ENCODE measurements at places on chromosomes 3 and 15.
A peak's percentile ranks its signal among the peaks of the same experiment; 100 is the strongest.

DNA sequence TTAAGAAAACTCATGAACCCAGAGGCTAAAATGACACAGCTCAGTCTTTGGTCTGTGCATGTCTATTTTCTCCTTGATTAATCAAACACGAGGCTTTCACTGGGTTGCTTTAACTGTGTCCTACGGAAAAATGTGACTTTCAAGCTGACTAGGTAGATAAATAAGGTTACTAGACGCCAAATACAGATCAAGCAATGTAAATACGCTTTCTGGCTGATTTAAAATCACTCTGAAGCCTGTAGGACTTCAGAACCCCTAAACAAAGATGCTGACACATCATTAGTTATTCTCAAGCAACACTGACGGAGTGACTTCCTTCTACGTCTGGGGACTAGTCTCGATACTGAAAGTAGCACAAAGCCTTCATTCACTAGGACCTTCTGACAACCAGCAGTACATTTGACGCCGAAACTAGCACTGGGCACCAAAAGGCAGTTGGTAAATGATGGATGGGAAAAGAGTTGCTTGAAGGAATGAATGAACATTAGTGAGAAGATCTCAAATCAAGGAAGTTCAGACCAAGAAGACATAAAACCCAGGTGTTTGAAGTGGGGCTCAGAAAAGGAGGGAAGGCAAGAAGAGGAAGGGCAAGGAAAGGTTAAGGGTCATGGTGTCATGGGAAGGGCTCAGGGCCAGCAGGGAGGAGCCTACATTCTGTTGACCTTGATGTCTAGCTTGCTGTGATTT is 67.1 kb upstream of the CDV3 start:
- peak; percentile 28 for DNase-seq

GRCh38 chr3:178562947-178563232 is 26.7 kb downstream of the KCNMB2 start:
- no peak for DNase-seq

DNA sequence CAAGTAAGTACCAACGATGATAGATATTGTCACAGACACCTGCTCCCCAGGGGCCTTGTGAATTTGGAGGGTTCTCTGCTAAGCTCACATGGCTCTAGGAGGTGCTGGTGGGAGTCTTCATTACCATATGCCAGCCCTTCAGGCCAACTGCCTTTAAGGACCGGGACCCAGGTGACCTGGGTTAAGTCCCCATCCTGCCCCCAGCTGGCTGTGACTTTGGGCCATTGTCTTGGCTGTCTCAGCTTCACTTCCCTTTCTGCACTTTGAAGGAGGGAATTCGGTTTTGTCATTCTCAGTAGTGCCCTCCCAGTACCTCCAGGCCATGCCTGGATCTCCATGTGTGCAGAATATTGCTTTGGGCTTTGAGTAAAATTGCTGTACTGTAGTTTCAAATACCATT is 72.8 kb upstream of the ACAD9 start:
- no peak for DNase-seq

DNA sequence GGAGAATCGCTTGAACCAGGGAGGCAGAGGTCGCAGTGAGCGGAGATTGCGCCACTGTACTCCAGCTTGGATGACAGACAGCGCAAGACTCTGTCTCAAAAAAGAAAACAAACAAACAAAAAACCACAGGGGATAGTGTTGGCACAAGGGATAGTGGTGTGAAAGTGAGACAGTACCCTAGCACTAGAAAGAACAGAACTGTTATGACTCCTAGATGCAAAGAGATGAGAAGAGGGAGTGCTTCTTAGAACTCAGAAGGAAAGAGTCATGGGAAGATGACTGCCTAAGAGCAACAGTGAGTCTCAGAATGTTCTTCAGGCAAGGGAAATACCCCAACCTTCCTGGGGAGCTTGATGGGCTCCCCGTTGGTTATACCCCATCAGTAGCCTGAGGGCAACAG is 17.8 kb upstream of the ZNF770 start:
- DNase-seq, result no peak

DNA sequence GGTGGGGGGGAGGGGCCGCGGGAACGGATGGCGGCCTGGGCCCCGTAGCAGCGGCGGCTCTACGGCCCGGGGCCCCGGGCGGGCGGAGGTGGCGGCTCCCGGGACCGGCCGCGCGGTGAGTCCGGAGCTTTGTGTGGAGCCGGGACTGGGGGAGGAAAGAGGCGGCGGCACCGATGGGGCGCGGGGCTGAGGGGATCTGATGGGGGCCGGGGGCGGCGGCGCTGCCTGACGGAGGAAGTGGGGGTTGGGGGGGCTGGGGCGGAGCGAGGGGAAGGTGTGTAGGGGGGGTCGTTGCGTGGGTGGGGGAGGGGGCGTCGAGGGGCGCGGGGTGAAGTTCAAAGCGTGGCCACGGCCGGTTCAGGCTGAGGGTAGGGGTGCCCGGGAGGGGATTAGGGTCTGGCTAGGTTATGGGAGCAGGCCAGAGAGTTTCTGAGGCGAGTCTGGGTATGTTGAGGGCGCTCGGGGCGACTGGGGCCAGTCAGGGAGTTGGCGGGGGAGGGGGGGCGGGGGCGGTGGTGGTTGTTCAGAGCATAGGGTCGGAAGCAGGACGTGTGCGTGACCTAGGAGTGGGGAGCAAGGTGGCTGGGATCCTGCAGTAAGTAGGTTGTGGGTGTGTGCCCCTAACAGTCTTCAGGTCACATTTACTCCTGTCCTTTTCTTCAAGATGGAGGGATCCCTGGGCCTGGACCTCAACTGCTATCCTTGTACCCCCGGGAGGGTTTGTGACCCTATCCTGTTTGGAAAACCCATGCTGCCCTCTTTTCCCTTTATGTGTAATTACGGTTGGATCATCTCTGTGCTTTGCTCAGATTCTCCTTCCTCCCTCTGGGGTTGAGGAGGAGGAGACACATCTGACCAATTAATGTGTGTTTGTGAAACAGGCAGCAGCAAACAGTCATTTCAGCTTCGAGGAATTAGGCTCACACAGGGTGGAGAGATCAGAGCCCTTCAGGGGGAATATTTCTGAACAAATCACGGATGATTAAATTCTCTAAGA is 644 bp downstream of the ZNF609 start:
- peak; percentile 26 for DNase-seq

- DNase-seq, result no peak
Observed at GRCh38 chr3:132879656-132880055, 157.4 kb upstream of the NPHP3 start.

GRCh38 chr15:74136814-74137536 is 6.6 kb downstream of the ISLR2 start:
- DNase-seq, result no peak

DNA sequence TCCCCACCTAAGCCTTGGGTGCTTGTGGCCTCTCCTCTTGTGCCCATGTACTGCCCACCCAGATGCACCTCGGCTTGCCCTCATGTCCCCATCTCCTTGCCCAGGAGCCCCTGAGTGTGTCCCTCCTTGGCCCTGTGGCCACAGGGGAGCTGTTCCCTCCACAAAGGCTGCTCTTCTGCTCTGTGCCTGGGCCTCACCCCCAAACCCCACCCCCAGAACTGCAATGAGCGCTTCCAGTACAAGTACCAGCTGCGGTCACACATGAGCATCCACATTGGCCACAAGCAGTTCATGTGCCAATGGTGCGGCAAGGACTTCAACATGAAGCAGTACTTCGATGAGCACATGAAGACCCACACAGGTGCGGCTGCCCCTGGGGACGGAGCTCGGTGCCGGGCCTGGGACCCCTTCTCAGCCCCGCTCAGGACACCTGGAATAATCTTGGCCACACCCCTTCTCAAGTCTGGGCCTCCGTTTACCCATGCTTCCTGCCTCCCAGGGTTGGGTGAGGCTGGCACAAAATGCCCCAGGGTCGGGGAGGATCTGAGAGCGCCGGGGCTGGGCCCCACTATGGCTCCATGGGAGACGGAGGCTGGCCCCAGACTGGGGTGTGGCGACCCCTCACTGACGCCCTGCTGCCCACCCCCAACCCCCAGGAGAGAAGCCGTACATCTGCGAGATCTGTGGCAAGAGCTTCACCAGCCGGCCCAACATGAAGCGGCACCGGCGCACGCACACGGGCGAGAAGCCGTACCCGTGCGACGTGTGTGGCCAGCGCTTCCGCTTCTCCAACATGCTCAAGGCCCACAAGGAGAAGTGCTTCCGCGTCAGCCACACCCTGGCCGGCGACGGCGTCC is 10.3 kb downstream of the ZBTB47 start:
- DNase-seq, result no peak

DNA sequence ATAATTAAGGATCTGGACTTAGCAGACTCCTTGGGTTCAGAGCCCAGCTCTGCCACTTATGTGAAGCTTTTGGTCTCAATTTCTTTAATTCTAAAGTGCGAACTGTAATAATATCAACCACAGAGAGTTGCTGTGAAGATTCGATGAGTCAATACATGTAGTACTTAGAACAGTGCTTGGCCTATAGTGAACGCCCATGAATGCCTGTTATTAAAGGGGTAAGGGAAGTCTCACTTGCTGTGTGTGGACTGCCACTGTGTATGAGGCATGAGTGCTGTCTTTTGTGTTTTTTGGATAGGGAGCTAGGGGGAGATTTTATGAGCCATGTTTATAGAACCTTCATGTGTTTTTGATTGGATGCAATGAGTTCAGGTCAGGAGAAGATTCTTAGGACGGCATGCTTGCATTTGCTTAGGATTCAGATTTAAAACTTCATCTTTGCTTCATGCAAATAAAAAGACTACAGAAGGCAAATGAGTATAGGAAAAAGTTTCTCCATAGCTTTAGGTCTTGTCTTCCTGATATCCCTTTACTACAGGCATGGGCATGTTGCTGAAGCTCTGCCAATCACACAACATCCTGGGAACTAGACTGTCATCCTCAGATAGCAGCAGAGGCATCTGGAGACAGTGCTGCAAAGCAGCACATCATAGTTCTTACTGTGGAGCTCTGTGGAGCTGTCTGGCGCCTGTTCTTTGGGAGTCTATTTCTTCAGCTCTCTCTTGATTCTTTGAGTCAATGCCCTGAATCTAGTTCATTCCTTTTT is 50.0 kb downstream of the PLS1 start:
- DNase-seq, result no peak

GRCh38 chr3:71554649-71555048 is 28.9 kb downstream of the FOXP1 start:
- no peak for DNase-seq

DNA sequence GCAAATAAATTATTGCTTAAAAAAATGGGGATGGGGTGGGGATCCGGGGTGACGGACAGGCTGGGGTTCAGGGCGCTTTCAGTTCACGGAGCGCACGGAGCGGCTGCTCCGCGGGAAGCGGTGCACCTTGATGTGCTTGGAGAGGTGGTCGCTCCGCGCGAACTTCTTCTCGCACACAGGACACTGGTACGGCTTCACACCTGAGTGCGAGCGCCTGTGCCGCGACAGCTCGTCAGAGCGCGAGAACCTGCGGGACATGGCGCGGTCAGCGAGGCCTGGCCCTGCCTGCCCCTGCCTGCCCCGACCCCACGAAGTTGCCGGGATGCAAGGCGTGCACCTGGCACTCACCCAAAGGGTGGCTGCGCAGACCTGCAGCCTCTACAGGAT is 13.6 kb downstream of the KLF15 start:
- no peak for DNase-seq

- DNase-seq, result no peak
Observed at GRCh38 chr3:109930582-109930981, 593.2 kb upstream of the DPPA4 start.

GRCh38 chr3:4829031-4829394 is 150.2 kb upstream of the BHLHE40 start:
- DNase-seq, result no peak

GRCh38 chr3:40215015-40215414 is 94.5 kb upstream of the EIF1B start:
- no peak for DNase-seq

GRCh38 chr3:35709691-35710090 is 70.4 kb downstream of the ARPP21 start:
- DNase-seq, result no peak

DNA sequence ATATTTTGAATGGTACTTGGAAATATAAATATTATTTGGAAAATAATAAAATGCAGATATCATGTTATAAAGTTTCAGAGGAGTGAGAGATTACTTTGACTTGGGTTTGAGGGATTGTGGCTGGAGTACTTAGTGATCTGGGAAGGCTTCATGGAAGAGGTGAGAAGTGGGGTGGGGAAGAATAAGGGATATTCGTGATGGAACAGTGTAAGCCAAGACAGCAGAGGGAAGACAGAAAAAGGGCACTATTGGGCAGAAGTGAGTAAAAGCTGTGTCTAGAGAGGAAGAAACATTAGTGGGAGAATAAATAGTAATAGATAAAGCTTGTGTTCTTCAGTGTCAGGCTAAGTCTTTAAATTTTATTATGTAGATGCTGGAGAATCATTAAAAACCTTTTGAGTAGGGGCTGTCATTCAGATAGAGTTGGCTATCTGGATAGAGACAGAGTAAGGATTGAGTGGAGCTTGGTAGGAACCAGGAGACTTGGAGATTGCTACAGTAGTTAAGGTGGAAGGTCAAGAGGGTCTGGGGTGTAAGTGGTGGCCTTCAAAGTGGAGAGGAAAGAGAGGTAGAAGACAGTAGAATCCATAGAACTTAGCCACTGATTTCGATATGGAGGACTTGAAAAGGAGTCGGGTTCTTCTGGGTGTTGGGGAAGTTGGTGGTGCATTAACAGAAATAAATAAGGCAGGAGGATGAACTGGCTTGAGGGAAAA is 11.9 kb downstream of the UBE2E1 start:
- DNase-seq, result no peak

DNA sequence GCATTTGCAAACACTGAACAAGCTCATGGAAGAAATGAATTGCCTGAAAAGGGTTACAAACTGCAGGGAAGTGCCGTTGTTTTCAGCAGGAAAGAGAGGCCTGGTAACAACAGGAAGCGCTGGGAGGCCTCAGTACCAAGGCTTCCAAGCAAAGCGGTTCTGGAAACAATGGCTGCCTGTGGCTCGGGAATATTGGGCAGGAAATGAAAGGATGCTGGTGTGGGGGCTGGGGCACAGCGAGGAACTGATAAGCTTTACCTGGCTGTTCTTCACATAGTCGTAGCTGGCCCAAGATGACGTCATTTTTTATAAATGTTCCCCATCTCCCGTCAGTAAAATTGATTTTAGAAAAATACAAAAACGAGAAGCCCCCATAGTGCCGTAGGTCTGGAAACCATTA is 55.9 kb downstream of the ARHGAP31 start:
- DNase-seq, result no peak

GRCh38 chr3:126373682-126374601 is 16.7 kb upstream of the KLF15 start:
- DNase-seq, result no peak

- no peak for DNase-seq
Observed at GRCh38 chr3:49017229-49017970, 980 bp downstream of the DALRD3 start.

- DNase-seq, result no peak
Observed at GRCh38 chr3:197444793-197445379, 110.9 kb downstream of the BDH1 start.

Data from GM18507 (cell line).